ENCODE measurements at places on chromosomes 11 and 22.

DNA sequence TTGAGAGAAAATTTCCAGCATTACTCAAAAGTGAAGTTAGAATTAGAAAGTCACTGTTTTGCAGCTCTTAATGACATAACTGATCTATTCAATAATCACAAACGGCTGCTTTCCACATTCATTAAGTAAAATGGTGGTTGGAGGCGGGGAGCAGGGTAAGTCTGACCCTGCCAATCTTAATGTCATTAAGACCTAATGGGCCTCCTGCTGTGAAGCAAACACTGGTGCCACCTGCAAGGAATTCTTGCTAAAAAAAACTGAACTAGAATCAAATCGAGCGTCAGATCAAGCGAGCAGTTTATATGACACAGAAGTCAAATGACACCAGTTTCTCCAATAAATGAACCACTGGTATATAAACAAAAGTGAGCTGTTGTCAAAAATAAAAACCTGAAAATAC, 351.5 kb downstream of the BRD1 start:
- DNase-seq, result no peak
- no peaks in the 10 kb centered on the region for H3K36me3 ChIP-seq
- H3K4me3 ChIP-seq, result no peak overlapping the region
- H3K27me3 ChIP-seq, result peaks cover 1% of the 10 kb centered on the region
- H3K4me1 ChIP-seq, result peaks cover under 1% of the 10 kb centered on the region

- H3K36me3 ChIP-seq, result peaks cover 77% of the 10 kb centered on the region
- H3K4me3 ChIP-seq, result no peak overlapping the region
- peaks cover 70% of the 10 kb centered on the region for H3K4me1 ChIP-seq
- no peak for DNase-seq
- H3K27me3 ChIP-seq, result no peaks in the 10 kb centered on the region
- no peak overlapping the region for H3K27ac ChIP-seq
Observed at GRCh38 chr22:19876941-19877625, 22.4 kb upstream of the GNB1L start.

GRCh38 chr11:15569305-15570025, 454.7 kb downstream of the INSC start:
- H3K36me3 ChIP-seq, result no peaks in the 10 kb centered on the region
- no peaks in the 10 kb centered on the region for H3K27me3 ChIP-seq
- no peak for DNase-seq
- no peak overlapping the region for H3K4me3 ChIP-seq

DNA sequence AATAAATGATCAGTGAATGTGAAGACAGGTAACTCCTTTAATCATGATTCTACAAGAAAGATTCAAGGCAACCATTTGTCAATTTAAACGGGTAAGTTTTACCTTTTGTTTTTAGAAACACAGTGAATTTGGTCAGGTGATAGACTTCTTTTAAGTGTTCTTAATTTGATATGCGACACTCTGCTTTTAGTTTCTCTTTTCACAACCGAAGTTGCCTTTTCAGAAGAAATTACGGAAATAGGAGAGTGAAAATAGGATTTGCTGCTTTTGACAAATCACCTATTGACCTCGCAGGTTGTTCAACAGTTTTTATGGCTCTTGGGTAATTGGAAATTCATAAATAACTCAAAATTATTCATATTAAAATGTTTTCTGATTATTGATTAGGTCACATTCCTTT, 142.1 kb downstream of the CNTN5 start:
- no peaks in the 10 kb centered on the region for H3K4me1 ChIP-seq
- DNase-seq, result no peak
- no peak overlapping the region for H3K27ac ChIP-seq
- H3K36me3 ChIP-seq, result no peaks in the 10 kb centered on the region

GRCh38 chr11:72780296-72781062, 13.4 kb downstream of the STARD10 start:
- H3K27ac ChIP-seq, result no peak overlapping the region
- peaks cover 43% of the 10 kb centered on the region for H3K4me1 ChIP-seq
- H3K36me3 ChIP-seq, result peaks cover 31% of the 10 kb centered on the region
- DNase-seq, result no peak
- no peaks in the 10 kb centered on the region for H3K27me3 ChIP-seq

- peak overlapping the region; percentile 85 for H3K27ac ChIP-seq
- DNase-seq, result no peak
- H3K27me3 ChIP-seq, result no peaks in the 10 kb centered on the region
- H3K4me3 ChIP-seq, result no peak overlapping the region
- H3K36me3 ChIP-seq, result no peaks in the 10 kb centered on the region
Observed at GRCh38 chr11:94926271-94926625, 47.1 kb downstream of the CWC15 start.

DNA sequence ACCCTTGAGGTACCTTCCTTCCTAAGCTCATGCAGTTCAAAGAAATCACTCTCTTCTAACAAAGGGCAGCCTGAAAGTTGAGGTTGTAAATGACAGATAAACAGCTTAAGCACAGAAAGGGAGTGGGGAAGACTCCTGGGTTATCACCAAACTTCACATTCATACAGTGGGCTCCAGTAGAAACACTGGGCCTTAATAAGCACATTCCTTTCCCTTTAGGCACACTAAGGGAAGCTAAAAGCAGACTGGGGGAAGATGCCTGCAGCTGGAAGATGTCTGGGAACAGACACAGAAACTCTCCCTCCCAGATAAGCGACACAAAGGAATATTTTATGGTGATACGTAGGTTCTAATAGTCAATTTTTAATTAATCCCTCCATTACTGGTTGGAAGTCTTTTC, 350.3 kb upstream of the MPPED2 start:
- H3K27me3 ChIP-seq, result no peaks in the 10 kb centered on the region
- H3K4me3 ChIP-seq, result no peak overlapping the region
- no peaks in the 10 kb centered on the region for H3K36me3 ChIP-seq
- H3K27ac ChIP-seq, result no peak overlapping the region
- H3K4me1 ChIP-seq, result peaks cover 14% of the 10 kb centered on the region
- DNase-seq, result no peak

DNA sequence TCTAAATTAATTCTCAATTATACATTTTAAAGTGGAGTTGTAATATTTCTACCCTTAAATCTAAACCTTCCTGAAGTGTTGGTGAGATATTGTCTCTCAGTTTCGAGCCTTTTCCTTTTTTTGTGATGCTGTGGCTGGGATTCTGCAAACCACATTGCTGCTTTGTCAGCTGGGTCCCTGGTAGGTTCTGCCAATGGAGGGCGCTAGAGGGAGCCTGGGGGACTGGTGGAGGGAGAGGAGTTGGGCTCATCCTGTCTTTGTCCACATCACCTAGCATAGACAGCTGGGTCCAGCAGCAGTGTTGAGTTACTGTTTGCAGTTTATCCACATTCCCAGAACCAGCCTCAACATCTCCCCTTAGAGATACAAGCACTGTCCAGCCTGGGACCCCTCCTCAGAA, 41.0 kb downstream of the TRAF6 start:
- H3K4me3 ChIP-seq, result no peak overlapping the region
- no peak overlapping the region for H3K27ac ChIP-seq
- H3K27me3 ChIP-seq, result no peaks in the 10 kb centered on the region
- no peaks in the 10 kb centered on the region for H3K4me1 ChIP-seq
- H3K36me3 ChIP-seq, result no peaks in the 10 kb centered on the region

DNA sequence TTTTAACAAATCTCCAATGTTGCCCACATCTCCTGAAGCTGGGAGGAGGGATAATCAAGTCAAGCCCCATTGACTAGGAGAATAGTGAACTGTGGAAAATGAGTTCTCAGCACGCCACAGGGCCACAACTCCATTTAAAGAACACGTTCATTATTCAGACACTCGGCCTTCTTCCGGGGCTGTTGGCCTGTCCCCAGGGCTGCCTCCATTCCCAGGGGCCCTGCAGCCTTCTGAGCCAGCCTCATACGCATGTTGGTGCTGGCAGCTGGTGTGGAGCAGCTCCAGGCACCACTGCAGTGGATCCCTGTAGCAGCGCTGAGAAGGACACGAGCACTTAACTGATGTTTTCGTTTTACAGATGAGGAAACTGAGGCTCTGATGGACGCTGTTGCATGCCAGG, 87.5 kb upstream of the RCN1 start:
- DNase-seq, result no peak
- H3K4me3 ChIP-seq, result no peak overlapping the region
- H3K36me3 ChIP-seq, result no peaks in the 10 kb centered on the region
- no peaks in the 10 kb centered on the region for H3K27me3 ChIP-seq
- no peak overlapping the region for H3K27ac ChIP-seq

DNA sequence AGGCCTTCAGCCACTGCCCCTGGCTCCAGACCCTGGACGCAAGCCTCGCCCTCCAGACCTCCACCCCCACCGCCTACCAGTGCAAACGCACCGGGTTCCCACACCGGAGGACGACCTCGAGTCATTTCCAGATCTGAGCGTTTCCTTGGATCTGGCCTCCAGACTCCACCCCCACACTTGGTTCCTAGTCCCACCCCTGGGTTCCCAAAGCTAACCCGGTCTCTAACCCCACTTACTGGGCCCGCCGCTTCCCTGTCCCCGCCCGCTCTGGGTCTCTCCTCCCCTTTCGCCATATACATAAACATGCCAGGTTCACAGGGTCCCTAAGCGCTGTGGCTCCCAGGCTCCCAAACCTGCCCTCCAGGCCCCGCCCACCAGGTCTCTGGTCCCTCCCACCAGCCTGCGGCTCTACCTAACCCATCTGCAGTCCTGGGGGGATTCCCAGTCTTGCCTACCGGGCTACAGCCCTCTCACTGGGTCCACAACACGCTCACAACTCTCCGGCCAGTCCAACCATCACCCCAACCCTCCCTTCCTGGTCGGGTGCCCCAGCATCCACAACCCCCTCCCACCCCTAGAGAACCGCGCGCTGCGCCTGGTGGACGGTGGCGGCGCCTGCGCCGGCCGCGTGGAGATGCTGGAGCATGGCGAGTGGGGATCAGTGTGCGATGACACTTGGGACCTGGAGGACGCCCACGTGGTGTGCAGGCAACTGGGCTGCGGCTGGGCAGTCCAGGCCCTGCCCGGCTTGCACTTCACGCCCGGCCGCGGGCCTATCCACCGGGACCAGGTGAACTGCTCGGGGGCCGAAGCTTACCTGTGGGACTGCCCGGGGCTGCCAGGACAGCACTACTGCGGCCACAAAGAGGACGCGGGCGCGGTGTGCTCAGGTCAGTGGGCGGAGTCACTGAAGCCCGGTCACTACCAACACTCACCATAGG, 36.7 kb downstream of the CD6 start:
- DNase-seq, result no peak
- no peak overlapping the region for H3K27ac ChIP-seq
- peaks cover 28% of the 10 kb centered on the region for H3K27me3 ChIP-seq
- peaks cover 45% of the 10 kb centered on the region for H3K4me1 ChIP-seq

GRCh38 chr11:47400768-47401279, 7.6 kb upstream of the SLC39A13 start:
- peak overlapping the region; percentile 32 for H3K4me3 ChIP-seq
- H3K27ac ChIP-seq, result peak overlapping the region; percentile 45
- H3K27me3 ChIP-seq, result no peaks in the 10 kb centered on the region
- DNase-seq, result no peak

GRCh38 chr22:19853879-19854777, 546 bp downstream of the GNB1L start:
- DNase-seq, result no peak
- H3K27ac ChIP-seq, result peak overlapping the region; percentile 89
- H3K27me3 ChIP-seq, result no peaks in the 10 kb centered on the region
- H3K4me1 ChIP-seq, result peaks cover 34% of the 10 kb centered on the region

DNA sequence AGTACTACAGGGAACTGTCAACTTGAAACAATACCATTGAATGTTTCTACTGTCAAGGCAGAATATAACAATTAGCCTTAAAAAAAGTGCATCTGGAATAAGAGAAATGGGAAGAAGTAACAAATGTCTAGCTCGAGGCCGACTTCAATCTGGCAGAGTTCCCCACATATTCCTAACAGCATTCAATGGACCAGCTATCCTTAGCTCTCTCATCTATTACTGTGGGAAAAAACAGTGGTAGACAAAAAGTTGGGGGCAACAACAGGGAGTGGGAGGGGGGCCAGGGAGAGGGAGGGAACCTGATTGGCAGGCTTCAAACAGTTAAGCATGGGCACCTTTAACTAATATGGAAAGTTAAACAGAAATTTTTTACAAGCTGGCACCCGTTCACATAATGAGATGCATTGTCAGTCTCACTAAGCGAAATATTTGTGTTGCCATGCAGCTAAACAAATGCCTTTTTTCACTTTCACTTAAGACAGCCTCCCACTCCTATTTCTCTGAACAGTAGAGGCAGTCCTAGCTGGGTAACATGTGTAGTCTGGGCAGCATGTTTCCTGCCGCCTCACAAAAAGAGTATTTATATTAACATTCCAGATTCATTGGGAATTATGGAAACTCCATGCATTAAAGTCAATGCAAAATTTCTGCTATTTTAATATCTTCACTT, 62.2 kb upstream of the SOX6 start:
- H3K27ac ChIP-seq, result no peak overlapping the region
- H3K36me3 ChIP-seq, result no peaks in the 10 kb centered on the region
- no peaks in the 10 kb centered on the region for H3K27me3 ChIP-seq
- no peak overlapping the region for H3K4me3 ChIP-seq
- DNase-seq, result no peak

DNA sequence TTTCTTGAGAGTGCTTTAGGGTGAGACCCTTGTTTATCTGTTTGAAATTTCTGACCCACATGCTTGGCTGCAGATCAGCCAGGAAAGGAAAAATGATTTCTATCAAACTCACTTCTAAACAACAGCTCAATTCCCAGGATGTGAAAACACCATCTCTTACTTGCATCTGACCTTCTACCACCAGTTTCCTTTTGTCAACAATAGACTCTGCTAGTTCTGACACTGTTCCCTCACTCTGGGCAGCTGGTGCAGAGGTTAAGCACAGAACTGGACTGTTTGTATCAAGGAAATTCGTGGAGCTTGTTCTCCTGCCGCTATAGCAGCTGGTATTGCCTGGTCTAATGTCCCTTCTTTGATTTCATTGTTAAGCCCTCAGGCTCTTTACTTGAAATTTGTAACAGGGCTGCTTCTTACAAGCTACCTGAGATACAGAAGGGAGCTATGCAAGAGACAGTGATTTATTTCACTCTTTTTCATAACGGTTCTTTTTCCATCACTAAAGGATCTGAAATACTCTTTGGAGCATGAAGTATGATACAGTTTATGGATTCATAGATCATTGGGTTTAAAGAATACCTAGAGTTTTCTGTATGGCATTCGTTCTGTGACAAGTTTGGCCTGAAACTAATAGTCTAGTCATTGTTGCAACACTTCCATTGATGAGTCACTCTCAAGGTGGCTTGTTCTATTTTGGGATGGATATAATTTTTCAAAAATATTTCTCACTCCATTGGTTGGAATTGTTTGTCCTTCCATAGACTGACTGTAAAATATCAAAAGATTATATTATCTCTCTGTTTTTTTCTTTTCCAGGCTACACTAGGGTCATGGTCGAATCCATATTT, 178.2 kb upstream of the ZC3H12C start:
- H3K36me3 ChIP-seq, result no peaks in the 10 kb centered on the region
- H3K4me1 ChIP-seq, result no peaks in the 10 kb centered on the region
- no peaks in the 10 kb centered on the region for H3K27me3 ChIP-seq
- H3K27ac ChIP-seq, result no peak overlapping the region
- no peak for DNase-seq

GRCh38 chr22:27983361-27983791, 64.3 kb upstream of the PITPNB start:
- no peak overlapping the region for H3K4me3 ChIP-seq
- no peak overlapping the region for H3K27ac ChIP-seq
- DNase-seq, result no peak
- H3K27me3 ChIP-seq, result no peaks in the 10 kb centered on the region
- H3K4me1 ChIP-seq, result no peaks in the 10 kb centered on the region

- H3K36me3 ChIP-seq, result peaks cover 93% of the 10 kb centered on the region
- peak overlapping the region; percentile 80 for H3K4me3 ChIP-seq
Observed at GRCh38 chr11:616320-617198, 809 bp upstream of the IRF7 start.

Data from spinal cord (tissue), 10 donors.